ENCODE measurements at places on chromosomes 5 and 9.

- DNase-seq, result no peak
Observed at GRCh38 chr5:91151947-91152346, 231.2 kb downstream of the ARRDC3 start.

GRCh38 chr9:134774410-134774809, 106.2 kb upstream of the FCN2 start:
- DNase-seq, result no peak

DNA sequence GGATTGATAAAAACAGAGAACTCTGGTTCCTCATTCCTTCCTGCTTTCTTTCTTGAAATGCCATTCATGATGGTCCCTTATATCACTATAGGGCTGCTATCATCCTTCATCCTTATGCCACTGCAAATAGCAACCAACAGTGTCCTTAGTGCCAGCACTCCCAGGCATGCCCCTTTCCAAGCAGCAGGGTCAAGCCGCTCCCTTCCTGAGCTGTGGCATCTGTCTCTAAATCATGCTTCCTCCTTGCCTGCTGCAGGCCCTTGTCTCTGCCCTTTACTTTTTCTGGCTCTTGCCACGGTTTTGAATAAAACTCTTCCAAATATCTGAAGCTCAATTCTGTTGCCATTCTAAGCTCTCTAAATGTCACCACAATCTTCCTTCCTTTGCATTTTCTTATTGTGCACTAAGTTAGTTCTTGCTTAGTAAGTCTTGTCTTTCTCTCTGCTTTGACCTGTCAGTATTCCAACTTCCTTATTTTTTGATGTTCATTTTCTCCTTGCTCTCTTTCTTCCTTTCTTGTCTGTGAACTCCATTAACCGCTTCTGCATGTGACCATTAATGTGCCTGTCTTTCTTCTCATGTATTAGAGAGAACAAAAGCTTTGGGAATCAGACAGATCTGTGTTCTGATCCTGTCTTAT, 19.9 kb downstream of the TLR4 start:
- DNase-seq, result no peak

GRCh38 chr5:42811591-42812446, at the start of gene SELENOP:
Gene SELENOP (minus strand): TSS chr5:42811892. CDS start chr5:42808353, 3,539 bp downstream.
- DNase-seq, result no peak

GRCh38 chr9:124863371-124863871, 1.5 kb downstream of the ARPC5L start:
- DNase-seq, result no peak

- DNase-seq, result no peak
Observed at GRCh38 chr5:165630261-165630778, 2124.9 kb downstream of the MAT2B start.

DNA sequence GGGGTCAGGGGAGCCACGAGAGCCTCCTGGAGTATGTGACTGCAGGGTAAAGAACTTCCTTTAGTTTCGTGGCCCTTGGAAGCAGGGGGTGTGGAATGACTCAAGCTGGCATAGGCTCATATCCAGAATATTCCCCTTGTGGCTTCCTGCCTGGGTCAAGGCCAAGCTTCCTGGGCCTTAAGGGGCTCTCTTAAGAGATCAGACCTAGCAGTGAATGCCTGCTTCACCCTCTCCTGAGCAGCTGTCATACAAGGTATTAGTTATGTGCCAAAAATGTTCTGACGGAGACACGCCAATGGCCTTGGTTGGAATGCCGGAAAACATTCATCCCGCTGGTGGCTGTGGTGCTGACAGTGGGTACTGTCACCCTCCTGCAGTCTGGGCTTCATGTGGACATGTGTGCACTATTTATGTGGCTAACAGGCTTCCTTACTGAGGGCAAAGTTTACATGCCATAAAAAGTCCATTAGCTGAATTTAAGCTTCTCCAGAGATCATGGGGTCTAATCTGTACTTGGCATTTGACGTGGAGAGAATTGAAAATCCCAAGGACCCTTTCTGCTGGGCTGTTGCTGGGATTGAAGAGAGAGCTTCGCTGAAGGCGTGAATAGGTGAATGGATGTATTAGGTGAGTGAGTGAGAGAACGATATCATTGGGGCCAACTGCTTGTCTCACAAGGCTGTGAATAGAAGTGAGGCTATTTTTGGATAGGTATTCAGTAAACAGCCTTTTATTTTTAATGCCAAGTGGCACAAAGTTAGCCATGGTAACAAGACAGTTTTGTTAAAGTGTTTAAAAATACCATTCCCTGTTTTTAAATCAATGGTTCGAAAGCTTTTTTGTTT, 156.8 kb downstream of the MACROH2A1 start:
- DNase-seq, result no peak

DNA sequence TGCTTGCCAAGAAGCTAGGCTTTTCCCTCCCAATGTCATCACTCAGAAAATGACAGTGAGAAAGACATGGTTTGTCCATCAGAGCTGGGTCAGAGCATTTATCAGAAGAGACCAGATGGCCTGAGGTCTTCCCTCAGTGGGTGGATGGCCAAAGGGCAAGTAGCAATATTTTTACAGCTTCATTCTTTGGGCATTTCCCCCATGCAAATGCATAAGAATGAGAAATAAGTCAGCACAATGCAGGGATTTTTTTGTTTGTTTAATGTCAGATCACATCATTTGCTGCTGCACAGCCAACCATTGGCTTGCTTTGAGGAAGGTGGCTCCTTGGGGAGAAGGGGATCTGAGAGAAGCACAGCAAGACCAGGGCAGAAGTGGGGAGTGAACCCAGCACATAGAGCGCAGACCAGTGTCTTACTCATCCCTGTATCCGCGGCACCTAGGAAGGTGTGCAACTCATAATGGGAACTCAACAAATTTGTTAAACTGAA, 209.6 kb downstream of the SEMA6A start:
- no peak for DNase-seq

GRCh38 chr5:72552041-72552557, 44.9 kb upstream of the ZNF366 start:
- DNase-seq, result no peak

- DNase-seq, result no peak
Observed at GRCh38 chr5:64437496-64437895, 68.3 kb upstream of the RGS7BP start.

GRCh38 chr5:72109625-72110024, 2.4 kb downstream of the MAP1B start:
- no peak for DNase-seq

DNA sequence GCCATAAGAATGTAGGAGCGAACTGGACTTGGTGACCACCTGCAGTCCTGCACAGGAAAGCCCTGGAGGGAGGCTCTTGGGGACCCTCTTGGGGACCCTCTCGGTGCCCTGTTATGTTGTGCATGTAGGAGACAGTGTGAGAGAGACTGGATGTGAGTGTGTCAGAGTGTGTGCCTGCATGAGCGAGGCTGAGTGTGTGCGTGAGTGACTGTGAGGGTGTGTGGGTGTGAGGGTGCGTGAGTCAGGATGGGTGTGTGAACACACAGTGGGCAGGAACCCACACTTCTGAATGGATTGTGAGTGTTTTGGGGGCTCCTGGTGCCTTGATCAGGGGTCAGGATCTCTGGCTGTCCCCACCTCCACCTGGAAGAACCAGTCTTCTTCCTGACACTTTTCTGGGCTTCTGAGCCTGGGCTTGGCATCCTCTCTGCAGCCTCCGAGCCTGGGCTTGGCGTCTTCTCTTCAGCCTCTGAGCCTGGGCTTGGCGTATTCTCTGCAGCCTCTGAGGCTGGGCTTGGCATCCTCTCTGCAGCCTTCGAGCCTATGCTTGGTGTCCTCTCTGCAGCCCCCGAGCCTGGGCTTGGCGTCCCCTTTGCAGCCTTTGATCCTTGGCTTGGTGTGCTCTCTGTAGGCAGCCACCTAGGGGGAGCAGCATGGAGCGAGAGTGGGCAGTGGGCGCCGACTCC, 25.6 kb upstream of the ANKRD33B start:
- no peak for DNase-seq

- DNase-seq, result no peak
Observed at GRCh38 chr9:6907772-6908381, 150.1 kb downstream of the KDM4C start.

GRCh38 chr5:79746642-79747569, 57.3 kb downstream of the CMYA5 start:
- DNase-seq, result no peak

DNA sequence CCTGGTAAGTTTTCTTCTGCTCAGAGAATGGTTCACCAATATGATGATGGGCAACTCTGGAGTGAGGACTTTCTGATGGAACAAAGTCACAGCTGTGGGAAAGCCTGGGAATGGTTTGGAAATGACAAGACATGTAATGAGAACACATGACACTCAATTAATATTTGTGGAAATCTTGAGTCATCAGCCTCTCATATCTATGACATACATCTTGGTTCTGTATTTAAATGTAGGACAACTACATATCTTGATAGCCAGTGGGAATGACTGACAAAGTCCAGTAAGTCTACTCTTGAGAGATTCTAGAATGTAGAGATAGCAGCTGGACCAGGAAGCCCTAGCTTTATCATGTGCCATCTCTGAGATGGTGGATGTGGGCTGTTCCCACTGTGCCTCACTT, 85.5 kb downstream of the PALM2AKAP2 start:
- DNase-seq, result no peak

- no peak for DNase-seq
Observed at GRCh38 chr9:70589571-70590314, 175.3 kb upstream of the KLF9 start.

DNA sequence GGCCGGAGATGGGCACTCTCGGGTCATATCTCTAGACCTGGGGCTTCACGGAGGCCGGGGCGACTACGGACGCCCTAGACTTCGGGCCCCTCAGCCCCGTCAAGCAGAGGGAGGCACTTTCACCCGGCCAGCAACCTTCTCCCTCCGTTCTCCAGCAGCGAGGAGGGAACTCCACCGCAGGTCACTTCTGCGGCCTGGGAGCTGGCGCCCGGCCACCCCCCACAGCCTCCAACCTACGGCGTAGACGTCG, 201 bp downstream of the DOLK start:
- DNase-seq, result no peak

- no peak for DNase-seq
Observed at GRCh38 chr5:14211818-14212803, 69.0 kb downstream of the TRIO start.

DNA sequence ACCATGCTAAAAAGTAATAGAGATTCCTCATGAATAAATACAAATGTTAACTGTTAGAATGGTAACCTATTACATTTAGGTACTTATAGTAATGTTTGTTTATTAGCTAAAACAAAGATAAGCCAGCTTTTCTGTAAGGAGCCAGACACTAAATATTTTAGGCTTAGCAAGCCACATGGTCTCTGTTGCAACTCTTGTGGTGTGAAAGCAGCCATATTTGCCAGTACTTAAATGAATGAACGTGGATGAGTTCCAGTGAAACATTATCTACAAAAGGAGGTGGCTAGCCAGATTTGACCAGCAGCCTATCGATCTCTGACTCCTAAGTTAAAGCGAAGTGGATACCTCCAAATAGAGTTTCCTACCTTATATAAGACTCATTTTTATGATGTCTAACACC, 331.6 kb downstream of the CDH12 start:
- no peak for DNase-seq

DNA sequence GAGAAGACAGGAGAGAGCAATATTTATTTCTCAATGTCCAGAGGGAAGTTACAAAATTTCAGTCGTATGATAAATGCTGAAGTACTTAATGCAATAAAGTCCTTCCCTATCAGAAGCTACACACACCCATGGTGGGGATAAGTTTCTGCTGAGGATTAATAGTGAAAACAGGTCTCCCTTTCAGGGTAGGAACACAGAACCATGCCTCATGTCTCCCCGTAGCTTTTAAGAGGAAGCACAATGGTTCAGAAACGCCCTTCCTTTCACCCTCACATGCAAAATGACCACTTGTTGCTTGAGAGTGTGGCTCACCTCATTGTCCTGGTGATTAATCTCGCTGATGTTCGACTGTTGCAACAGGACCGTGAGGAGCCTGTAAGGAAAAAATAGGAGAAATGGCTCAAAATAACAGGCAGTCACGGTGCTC, 73.6 kb downstream of the ANKRD55 start:
- DNase-seq, result no peak

GRCh38 chr9:136270173-136270705, 24.6 kb upstream of the QSOX2 start:
- DNase-seq, result no peak

DNA sequence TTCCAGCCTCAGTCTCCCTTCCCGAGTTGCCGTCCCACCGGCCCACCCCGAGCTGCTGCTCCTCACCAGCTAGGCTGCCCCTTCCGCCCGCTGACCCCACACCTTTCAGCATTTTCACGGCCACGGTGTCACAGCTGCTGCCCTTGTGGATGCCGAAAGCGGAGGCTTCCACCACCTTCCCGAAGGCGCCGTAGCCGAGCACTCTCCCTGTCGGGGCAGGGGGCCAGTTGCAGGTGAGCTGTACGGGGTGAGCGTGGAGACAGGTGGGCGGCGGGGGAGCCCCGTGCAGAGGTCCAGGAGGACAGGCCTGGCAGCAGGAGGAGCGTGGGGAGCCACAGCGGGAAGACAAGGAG, 28.2 kb upstream of the SCGB3A1 start:
- no peak for DNase-seq

GRCh38 chr5:88984040-88984439, 101.1 kb upstream of the MEF2C start:
- no peak for DNase-seq

DNA sequence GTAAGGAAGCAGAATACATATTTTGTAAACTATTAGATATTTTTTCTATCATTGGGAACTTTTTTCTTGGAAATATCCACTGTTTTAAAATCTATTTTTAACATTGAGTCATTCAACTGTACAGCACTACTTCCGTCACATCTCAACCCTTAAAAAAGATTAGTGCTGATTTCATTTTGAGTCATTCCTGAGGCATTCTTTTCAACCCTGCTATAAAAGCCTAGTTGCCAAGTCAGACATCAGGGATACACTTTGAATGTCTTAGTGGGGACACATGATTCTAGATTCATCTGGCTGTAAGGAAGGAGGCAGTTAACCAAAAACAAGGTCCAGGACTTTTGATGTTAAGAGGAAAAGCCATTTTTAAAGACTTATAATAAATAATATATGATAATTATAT, 160.9 kb downstream of the GIN1 start:
- DNase-seq, result no peak

GRCh38 chr5:55994495-55994997, at the start of gene IL6ST:
Gene IL6ST (minus strand): TSS chr5:55994963. CDS start chr5:55976278, 18,685 bp downstream.
- DNase-seq, result peak; percentile 33

DNA sequence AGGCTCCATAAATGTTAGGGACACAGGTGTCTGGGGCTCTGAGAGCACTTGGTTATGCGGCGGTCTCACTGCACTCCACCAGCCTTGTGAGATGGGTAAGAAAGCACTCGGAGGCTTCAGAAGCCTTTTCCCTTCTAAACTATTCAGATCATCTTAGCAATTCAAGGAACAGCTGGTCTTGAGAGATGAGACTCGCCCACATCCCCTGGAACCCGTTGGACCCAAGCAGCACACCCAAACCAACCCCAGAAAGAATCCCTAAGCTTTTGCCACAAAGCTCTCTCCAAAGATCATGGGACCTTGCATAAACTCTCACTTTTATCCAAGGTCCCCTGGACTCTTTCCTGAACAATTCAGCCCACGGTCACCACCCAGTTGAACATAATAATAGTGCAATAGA, 90.2 kb downstream of the RAPGEF1 start:
- DNase-seq, result no peak

- DNase-seq, result no peak
Observed at GRCh38 chr5:173833196-173833985, 54.8 kb upstream of the CPEB4 start.

GRCh38 chr5:95619096-95619495, 791 bp upstream of the GPR150 start:
- no peak for DNase-seq

Measured in activated T-cell treated with anti-CD3 and anti-CD28 coated beads for 4 hours (primary cell).